ENCODE measurements at places on chromosomes 7 and 10.

GRCh38 chr10:123150271-123150985, 2.5 kb downstream of the HMX2 start:
- H3K4me3 ChIP-seq: no peak overlapping the region
- H3K27ac ChIP-seq: no peak overlapping the region
- peaks cover 76% of the 10 kb centered on the region for H3K4me1 ChIP-seq
- no peaks in the 10 kb centered on the region for H3K36me3 ChIP-seq

- H3K36me3 ChIP-seq: no peaks in the 10 kb centered on the region
- H3K27me3 ChIP-seq: no peaks in the 10 kb centered on the region
- H3K4me3 ChIP-seq: no peak overlapping the region
- H3K4me1 ChIP-seq: no peaks in the 10 kb centered on the region
Observed at GRCh38 chr10:98925651-98926050, 310.0 kb downstream of the HPSE2 start.

- no peaks in the 10 kb centered on the region for H3K27me3 ChIP-seq
- H3K36me3 ChIP-seq: no peaks in the 10 kb centered on the region
- H3K4me3 ChIP-seq: no peak overlapping the region
- no peaks in the 10 kb centered on the region for H3K4me1 ChIP-seq
- H3K27ac ChIP-seq: no peak overlapping the region
Observed at GRCh38 chr10:89589101-89589720, 53.8 kb upstream of the SLC16A12 start.

DNA sequence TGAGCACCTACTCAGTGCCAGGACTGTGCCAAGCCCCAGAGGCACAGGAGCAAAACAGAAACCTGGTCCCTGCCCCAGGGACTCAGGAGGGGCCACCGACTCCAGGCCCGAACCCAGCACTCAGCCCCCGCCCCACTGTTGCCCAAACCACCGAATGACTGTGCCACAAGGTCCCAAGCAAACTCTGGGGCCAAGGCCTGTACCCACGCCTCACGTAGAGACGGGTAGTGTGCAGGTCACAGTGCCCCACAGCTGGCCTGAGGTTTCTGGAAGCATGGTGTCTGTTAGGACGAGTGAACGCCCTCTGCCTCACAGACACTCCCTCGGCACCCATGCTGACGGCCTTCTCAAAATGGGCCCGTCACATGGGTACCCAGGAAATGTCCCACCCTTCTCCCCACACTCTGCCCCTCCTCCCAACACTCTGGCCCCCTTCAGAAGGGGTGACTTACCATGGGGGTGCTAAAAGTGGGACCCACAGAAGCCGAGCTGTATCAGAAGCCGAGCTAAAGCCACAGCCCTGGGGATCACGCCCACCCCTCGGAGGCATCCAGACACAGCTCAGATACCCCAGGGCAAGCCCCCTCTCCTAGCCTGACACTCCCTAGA, 44.2 kb downstream of the CTBP2 start:
- no peak overlapping the region for H3K27ac ChIP-seq
- no peaks in the 10 kb centered on the region for H3K27me3 ChIP-seq
- no peaks in the 10 kb centered on the region for H3K36me3 ChIP-seq
- DNase-seq: no peak

Data from B cell (primary cell).